ENCODE measurements at places on chromosomes 7 and 10.

DNA sequence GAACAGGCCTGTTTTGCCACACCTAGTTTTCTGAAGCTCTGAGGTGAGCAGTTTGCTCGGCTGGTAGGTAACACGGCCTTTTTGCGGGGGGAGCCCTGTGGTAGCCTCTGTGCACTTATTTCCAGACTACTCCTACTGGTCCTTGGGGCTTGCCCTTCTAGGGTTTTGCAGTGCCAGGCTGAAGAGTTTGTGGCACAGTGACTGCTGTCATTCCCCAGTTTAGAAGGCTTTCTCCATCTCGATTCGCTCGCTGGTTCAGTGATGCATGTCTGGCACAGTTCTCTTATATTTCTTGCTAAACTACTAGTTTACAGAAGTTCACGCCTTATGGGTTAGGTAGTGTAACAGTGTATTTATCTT, 711 bp downstream of the KIF20B start:
- DNase-seq, result no peak

DNA sequence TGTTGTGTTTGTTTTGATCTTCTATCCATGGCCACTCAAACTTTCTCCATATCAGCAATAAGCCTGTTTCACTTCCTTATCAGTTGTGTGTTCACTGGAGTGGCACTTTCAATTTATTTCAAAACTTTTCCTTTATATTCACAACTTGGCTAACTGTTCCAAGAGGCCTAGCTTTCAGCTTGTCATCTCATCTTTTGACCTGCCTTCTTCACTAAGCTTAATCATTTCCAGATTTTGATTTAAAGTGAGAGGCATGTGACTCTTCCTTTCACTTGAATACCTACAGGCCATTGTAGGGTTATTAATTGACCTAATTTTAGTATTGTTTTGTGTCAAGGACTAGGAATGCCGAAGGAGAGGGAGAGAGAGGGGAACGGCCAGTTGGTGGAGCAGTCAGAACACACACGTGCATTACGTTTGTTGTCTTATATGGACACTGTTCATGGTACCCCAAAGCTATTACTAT, 5.5 kb upstream of the GNAT3 start:
- no peak for DNase-seq

DNA sequence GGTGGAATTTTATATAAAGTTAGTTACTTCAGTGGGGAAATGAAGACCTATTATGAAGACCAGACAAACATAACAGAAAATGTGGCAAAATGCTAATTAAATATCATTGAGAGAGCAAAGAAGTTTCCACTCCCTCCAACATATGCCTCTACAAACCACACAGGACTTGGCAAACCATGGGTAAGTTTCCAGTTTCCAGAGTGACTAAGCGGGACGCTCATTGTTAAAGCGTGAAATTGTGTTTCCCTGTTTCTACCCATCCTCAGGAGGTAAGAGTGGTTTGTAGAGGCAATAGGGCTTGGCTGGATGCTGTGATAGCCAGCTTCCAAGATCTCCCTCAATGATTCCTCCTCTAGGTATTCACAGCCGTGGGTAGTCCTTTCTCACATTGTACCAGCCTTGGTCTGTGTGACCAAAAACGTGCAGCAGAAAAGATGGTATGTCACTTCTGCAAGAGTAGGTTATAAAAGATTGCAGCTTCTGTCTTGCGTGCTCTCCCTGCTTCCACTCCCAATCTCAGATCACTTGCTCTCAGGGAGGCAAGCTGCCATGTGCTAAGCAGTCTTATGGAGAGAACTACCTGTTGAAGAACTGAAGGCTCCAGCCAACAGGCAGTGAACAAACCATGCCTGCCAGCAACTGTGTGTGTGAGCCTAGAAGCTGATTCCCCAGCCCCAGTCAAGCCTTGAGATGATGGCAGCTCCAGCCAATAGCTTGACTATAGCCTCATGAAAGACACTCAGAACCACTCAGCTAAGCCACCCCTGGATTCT, 35.7 kb downstream of the CBX3 start:
- DNase-seq, result no peak

- DNase-seq, result no peak
These were observed 259.2 kb downstream of the MAD1L1 start for GRCh38 chr7:1973321-1974251.

DNA sequence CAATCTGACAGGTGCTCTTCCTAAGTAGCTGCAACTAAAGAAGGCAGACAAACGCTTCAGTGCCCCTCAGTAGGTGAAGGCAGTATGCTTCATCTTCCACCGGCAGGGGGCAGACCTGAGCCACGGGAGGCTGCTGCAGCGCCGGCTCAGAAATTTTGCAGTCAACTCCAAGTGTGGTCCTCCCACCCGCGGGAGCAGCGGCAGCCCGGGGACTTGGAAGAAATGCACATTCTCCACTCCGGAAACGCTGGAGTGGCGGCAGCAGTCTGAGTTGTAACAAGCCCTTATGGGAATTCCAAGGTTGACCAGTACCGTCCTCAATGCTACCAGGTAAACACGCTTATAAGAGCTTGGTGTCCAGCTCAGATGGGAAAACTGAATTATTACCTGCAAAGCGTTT, 3.4 kb downstream of the IGFBP3 start:
- DNase-seq, result peak; percentile 42

All from activated CD8-positive, alpha-beta memory T cell treated with anti-CD3 and anti-CD28 coated beads for 4 hours (primary cell).